ENCODE measurements at places on chromosomes 16 and 17.

DNA sequence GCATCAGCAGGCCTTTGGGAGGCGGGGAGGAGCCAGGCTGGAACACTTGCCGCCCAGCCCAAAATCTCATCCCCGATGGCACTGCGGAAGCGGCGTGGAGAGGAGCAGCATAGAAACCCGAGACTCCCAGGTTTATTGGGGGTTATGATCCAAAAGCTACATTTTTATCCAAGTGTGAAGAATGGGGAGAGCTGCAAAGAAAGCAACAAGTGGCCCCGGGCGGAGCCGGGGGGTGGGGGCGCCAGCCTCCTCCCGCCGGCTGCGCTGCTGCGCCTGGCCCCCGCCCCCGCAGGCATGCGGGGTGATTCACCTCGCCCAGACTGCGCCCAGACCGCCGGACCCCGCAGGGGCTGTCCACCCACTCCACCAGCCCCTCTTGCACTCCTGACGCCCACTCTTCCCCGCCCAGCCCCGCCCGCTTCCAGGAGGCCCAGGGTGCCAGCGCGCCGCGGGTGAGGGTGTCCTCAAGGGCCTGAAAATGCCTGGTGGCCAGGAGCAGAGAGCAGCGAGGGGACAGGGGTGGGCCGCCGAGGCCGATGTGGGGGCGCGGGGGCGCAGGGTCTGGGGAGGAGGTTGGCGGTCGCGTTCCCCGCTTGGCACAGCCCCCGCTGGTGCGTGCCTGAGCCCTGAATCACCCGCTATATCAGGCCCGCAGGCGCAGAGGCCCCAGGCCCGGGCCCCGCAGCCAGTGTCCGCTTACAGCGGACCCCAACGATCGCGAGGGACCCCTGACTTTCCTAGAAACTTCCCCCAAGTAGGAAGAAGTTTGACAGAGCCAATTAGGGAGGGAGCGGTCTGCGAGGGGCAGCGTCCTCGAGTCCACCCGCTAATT lies 1.3 kb downstream of the CAVIN1 start:
- no peak for DNase-seq

DNA sequence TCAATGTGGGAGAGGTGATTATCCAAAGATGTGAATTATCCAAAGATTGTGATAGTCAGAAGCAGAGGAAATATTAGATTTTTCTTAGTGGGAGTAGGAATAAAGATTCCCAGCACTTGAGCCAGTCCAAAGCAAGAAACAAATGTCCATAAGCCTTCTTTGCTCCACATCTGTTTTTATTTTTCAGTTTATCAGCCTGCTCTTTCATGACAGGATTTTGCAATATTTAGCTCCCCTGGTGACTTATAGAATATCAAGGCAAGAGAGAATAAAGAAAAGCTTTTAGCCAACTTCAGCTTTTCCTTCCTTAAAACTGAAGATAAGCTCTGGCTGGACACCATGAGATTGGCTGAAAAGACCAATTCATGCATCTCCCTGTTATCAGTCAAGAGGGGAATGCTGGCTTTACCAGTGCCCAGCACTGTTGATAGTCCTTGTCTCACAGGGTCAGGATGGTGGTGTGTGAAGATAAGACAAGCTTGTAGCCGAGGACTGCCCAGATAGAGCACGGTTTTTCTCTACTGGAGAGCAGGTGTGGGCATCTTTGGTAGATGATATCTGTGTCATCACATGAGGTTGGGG lies 706.5 kb downstream of the KCNJ2 start:
- no peak for DNase-seq

- DNase-seq: no peak
Measured at GRCh38 chr16:73255031-73255430, 207.1 kb upstream of the ZFHX3 start.

DNA sequence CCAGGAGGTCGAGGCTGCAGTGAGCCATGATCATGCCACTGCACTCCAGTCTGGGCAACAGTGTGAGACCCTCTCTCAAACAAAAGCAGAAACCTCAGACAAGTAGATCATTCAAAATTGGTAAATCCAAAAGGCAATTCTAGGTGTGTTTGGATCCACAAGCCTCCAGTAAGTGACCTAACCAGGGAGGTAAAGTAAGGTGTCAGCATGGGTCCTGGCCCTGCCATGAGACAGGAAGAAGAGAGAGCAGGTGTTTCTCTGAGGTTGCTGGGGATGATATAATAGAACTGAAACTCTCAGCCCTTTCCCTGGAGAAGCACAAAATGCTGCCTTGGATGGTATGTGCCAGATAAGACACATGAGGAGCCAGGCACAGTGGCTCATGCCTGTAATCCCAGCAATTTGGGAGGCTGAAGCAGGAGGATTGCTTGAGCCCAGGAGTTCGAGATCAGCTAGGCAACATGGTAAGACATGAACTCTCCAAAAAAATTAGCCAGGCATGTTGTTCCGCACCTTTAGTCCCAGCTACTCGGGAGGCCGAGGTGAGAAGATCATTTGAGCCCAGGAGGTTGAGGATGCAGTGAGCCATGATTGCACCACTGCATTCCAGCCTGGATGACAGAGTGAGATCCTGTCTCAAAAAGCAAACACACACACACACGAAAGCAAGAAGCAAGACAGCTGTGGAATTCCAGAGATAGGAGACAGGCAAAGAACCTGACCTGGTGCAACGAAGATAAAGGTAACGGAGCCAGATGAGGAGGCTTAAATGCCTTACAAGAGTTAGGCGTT lies 6.5 kb downstream of the TM4SF5 start:
- no peak for DNase-seq

- DNase-seq: no peak
Measured at GRCh38 chr17:7224661-7225111, 4.9 kb downstream of the ACADVL start.

- DNase-seq: peak; percentile 24
Measured at GRCh38 chr17:61551255-61551742, 39.7 kb downstream of the NACA2 start.

GRCh38 chr16:1037394-1038257 lies 34.9 kb upstream of the SSTR5 start:
- DNase-seq: no peak

DNA sequence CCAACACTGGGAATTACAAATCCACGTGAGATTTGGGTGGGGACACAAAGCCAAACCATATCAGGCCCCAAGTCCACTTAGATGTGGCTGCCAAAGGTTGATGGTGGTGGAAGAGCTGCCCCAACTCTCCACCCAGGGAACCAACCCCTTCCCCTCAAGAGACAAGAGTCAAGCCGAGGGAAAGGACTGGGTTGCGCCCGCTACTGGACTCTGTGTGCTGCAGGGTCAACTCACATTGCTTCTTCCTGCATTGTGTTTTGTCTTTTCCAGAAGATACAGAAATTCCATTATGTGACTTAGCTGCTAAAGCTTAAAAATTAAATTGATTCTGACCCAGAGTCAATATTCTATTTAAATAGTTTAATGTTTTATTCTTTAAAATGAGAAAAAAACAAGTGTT lies 58.5 kb downstream of the ADAMTS18 start:
- peak; percentile 43 for DNase-seq

GRCh38 chr17:51739245-51739886 lies 419.1 kb downstream of the CA10 start:
- DNase-seq: no peak

DNA sequence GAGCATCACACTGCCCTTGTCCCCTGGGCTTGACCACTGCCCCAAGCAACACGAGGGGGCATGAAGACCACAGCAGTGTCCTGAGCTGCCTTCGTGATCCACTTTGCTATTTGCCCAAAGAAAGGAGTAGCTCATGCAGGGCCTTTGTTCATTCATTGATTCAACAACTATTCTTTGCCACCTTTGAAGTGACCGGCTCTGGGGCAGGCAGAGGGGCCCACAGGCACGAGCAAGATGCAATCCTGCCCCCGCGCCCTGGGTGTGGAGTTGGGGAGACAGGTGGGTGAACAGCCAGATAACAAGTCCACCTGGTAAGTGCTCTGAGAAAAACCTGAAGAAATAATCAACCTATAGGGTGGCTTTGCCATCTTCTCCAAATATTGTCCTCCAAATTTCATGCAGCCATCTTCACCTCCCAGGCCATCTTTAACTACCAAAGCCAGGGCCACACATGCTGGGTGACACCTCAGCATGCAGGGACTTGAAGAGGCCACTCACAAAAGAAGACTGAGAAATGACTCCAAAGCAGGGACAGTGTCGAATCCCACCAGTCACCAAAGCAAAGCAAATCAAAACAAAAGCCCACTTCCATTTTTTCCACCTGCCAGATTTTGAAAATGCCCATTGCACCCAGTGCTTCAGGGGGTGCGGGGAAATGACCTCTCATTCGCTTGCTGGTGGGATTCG lies 18.2 kb upstream of the RBFOX3 start:
- no peak for DNase-seq

DNA sequence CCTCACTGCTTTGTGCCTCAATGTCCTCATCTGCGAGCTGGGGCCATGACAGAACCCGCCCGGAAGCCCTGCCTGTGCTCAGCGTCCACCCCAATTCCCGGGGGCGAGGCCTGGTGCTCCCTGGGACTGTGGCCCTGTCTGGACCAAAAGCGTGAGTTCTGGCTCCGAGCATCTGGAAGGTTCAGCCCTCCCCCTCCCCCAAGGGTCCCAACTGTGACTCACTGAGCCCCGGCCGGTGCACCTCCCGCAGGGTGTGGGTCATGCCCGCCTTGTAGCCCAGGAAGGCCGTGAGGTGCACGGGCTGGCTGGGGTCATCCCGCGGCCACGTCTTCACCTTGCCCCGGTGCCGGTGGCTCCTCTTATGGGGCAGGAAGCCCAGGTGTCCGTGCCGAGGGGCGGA lies 755 bp downstream of the RPL3L start:
- no peak for DNase-seq

GRCh38 chr17:3905017-3905520 lies 11.2 kb downstream of the P2RX1 start:
- DNase-seq: no peak

DNA sequence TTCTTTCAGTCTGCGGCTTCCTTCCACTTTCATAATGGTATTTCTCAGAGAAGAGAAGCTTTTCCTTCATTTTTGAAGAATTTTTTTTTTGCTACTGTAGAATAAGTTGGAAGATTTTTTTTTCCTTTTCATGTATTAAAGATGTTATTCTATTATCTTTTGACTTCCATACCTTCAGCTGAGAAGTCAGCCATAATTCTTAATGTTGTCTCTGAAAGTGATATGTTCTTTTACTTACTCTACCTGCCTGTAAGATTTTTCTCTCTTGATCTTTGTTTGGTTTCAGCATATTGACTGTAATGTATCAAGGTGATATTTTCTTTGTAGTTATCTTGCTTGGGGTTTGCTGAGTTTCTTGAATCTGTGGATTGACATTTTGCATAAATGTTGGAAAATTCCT lies 143.5 kb upstream of the TOX3 start:
- DNase-seq: no peak

DNA sequence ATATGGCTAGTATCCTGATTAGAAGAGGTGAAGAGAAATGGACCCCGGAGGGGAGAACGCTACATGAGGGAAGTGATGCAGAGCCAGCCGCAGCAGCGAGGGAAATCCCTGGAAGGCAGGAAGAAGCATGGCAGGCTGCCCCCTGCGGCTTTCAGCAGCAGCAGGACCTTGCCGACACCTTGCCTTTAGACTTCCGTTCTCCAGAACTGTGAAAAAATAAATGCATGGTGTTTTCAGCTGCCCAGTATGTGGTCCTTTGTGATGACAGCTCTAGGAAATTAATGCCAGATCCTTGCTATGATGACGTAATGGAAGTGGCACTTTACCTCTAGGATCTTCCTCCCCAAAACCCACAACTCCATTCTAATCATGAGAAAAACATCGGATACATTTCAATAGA lies 9.7 kb upstream of the ZFP1 start:
- DNase-seq: peak; percentile 16

- DNase-seq: no peak
Measured at GRCh38 chr16:85286066-85286831, 174.0 kb upstream of the CIBAR2 start.

DNA sequence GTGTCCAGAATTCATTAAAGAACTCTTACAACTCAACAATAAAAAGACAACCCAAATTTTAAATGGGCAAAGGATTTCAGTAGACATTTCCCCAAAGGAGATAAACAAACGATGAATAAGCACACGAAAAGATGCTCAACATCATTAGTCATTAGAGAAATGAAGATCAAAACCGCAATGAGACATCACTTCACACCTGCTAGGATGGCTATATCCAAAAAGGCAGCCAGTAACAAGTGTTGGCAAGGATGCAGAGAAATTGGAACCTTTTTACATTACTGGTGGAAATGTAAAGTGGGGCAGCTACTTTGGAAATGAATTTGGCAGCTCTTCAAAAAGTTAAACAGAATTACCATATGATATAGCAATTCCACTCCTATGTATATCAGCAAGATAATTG lies 42.0 kb downstream of the PITPNM3 start:
- no peak for DNase-seq

DNA sequence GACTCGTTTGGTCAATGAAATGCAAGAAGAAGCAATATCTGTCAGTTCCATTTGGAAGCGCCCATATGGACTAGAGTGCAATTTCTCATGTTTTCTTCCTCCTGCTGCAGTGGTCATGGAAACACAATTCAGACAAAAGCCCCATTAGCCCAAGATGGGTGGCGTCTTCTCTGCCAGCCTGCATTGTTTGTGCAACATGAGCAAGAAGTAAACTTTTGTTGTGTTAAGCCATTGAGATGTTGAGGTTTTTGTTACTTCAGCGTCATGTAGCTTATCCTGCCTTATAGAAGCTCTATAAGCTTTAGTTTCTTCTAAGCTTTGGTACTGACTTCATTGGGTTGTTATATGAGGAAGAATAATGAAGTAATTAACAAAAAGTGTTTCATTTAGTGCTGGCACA lies 137.4 kb downstream of the NPIPB5 start:
- DNase-seq: no peak

DNA sequence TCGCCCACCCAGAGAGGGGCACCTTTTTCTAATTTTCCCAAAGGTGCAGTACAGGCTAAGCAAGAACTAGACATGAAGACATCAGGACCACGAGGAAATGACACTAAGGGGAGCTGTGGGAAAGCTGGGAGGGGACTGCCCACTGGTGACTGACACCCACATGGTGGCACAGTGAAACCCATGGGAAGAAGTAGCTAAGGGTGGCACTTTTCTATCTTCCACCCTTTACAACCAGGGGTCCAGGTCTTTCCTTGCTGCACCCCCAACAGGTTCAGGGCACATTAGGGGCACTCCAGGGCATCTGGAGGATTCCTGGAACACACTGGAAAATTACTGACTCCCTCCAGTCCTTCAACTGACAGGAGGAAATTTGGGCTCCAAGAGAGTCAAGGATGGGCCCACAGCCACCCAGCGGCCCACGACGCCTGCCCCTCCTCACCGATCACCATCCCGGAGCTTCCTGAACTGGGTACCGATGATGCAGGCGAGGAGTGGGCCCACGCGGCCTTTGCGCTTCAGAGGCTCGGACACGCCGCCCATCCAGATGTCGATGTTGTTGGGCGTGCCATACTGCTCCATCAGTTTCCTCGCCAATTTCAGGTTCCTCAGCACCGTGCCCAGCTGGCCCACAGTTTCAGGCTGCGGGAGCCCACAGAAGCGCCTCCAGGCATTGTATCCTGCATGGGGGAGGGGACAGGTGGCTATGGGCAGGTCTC lies 9.4 kb downstream of the MPO start:
- DNase-seq: no peak
